Activated CD4-positive, CD25-positive, alpha-beta regulatory T cell treated with anti-CD3 and anti-CD28 coated beads, Interleukin-2, amount 50 U/mL, for 72 hours (primary cell): ENCODE measurements at places on chromosomes 6 and 20.

DNA sequence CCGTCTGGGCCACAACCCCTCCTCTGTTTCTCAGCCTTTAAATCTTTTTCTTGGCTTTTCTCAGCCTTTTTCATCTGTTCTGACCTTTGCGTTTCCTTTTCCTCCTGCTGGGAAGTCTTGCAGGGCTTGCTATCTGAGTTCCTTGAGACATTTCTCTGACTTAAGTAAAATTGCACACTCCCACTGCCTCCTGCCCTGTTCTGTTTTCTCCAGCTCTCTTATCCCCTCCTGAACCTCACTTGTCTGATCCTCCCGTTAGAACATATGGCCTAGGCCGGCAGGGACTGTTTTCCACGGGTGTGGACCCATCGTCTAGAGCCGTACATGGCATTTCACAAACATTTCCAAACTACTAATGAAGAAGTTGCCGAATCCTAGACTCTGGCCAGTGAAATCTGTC, 63.0 kb downstream of the ARID1B start:
- no peak for DNase-seq

GRCh38 chr6:45472382-45472781, 94.6 kb upstream of the SUPT3H start:
- DNase-seq, result no peak

DNA sequence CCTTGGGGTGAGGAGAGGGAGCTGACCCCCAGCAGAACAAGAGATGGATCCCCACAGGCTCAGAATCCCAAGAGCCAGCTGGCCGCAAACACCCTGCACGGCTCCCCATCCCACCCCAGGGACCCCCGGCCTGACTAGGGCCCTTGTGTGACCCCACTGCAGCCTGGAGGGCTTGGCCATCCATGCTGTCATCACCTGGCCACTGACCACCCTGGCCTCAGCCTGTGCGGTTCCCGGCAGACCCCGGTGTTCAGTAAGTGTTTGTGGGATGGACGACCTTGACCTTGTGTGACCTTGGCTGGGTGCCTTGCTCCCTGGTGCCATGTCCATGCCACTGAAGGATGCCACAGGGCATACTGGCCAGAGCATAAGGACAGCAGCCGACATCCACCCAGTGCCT, 328.3 kb downstream of the TAF4 start:
- DNase-seq, result no peak

DNA sequence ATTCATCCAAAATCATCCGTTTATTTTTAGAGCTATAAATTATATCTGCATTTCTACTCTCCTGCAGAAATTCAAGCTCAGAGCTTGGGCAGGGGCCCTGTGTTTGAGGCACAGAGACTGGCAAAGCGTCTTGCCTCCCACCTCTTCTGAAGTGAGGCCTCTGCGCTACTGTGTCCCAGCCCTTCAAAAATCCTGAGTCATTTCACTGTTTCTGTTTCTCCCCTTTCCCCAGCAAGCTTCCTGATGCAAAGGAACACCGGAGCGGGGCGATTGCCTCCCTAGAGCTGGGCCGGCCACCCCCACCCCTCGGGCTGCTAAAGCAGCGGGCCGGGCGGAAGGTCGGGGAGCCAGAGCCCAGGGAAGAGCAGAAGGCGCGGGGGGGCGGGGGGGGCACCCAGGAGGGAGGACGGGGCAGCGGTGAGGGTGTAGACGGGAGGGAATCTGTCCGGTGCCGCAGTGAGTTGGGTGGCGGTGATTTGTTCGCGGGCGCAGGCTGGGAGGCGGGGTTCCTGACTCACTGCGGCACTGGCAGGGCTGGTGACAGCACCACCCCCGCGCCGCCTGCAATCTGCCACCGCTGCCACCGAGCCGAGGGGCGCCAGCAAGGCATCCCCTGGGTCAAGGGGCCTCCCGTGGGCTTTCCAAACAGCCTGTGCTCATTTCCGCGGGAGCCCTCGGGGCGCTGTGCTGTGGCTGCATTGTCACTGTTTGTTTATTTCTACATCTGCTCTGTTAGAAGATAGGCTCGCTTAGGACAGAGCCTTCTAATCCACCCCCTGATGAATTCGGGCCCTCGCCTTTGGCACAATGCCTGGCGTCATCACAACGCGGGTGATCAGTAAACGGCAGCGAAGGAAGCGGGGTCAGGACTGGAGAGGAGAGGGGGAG, 46.5 kb upstream of the SNAP25 start:
- DNase-seq, result no peak
